Astrocyte (in vitro differentiated cells and primary cell): ENCODE measurements at places on chromosomes 5 and 9. TPM values are rescaled to one million over a fixed set of nuclear protein-coding genes. Genes with fewer than 3 reads are reported as not detected.

HRCT1 gene
- total RNA-seq, result 0.39 and 0.62 TPM in 2 replicates

ADGRD2 gene
- not detected in 2 replicates for total RNA-seq

GRCh38 chr5:142795251-142795650 is 25.1 kb downstream of the ARHGAP26 start:
- H3K4me3 ChIP-seq, result no peak overlapping the region
- DNase-seq, result no peak
- H3K36me3 ChIP-seq, result no peaks in the 10 kb centered on the region
- H3K4me1 ChIP-seq, result no peaks in the 10 kb centered on the region
- peaks cover 4% of the 10 kb centered on the region for H3K27me3 ChIP-seq

DNA sequence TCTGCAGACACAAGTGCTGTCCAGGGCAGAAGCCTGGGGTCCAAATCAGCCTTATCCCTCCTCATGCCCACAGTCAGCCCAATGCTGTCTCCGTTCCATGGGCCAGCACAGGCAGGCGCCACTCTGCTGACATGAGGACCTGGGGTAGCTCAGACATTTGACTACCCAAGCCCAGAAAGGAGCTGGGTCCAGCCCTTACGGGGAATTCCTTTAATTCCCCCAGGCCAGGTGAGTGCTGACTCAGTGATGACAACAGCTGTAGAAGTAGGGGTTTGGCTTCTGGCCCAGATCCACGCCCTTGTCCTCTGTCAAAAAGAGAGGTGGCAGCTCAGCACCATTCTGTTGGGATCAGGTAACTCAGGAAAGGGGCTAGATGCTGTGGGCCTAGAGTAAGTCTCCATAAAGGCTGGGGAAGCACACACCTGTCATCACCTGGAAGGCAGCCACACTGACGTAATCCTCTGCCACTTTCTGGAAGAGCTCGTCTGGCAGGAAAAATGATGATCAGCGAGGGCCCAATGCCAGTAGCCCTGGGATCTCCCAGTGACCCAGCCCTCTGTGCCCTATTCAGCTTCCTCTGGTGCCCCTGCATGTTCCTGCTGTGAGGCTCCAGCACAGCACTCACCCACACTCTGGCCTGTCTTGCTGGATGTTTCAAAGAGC is 1.9 kb downstream of the RAB24 start:
- H3K36me3 ChIP-seq, result peaks cover 24% of the 10 kb centered on the region
- DNase-seq, result no peak
- H3K27ac ChIP-seq, result no peak overlapping the region
- peaks cover 39% of the 10 kb centered on the region for H3K4me1 ChIP-seq

- H3K4me1 ChIP-seq, result no peaks in the 10 kb centered on the region
- H3K36me3 ChIP-seq, result no peaks in the 10 kb centered on the region
- DNase-seq, result no peak
- H3K27me3 ChIP-seq, result no peaks in the 10 kb centered on the region
These were observed 136.6 kb upstream of the DAB2 start for GRCh38 chr5:39561421-39561820.

UBE2QL1 gene
- 0.34 and 0.50 TPM in 2 replicates for total RNA-seq

- H3K27me3 ChIP-seq, result no peaks in the 10 kb centered on the region
- H3K4me1 ChIP-seq, result no peaks in the 10 kb centered on the region
- no peak overlapping the region for H3K27ac ChIP-seq
- no peaks in the 10 kb centered on the region for H3K36me3 ChIP-seq
These were observed 129.2 kb upstream of the ADRA1B start for GRCh38 chr5:159786901-159787691.

GRCh38 chr5:38660194-38660668 is 103.8 kb upstream of the LIFR start:
- no peak overlapping the region for H3K4me3 ChIP-seq
- peaks cover 4% of the 10 kb centered on the region for H3K27me3 ChIP-seq
- no peaks in the 10 kb centered on the region for H3K4me1 ChIP-seq

GNE gene
- total RNA-seq, result 12.6 and 12.8 TPM in 2 replicates
